ENCODE measurements at places on chromosomes 12 and 14.

DNA sequence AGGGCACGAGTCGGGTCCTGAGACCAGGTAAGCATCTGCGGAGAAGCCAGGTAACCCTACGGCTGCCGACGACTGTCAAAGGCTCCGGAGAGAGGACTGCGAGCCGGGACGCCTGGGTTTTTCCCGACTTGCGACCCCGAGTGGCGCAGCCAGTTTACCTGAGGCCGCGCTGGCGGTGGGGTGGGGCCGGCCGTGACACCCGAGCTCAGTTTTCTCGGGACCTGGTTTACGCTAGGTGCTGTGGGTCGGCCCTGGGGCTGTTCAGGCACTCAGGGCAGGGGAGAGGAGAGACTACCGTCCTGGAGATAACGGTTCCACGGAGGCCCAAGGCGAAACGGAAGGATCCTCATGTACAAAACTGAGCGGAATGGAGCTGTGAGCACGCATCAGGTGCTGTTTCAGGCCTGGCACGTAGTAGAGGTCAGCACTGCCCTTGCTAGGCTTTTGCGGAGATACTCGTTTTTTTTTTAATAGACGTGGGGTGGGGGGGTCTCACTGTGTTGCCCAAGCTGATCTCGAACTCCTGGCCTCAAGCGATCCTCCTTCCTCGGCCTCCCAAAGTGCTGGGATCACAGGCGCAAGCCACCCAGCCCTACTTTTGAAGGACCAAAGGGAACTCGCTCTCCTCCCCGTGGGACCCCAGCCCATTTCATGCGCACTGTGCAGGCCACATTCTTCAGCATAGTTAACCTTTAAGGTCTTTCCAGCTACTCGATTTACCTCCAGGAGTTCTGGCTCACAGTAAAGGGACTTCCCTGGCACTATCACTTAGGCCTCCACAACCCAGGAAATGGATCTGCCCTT lies 471 bp downstream of the MTRFR start:
- no peak for DNase-seq

GRCh38 chr12:123389560-123390351 lies 5.8 kb downstream of the KMT5A start:
- peak; percentile 28 for DNase-seq

- DNase-seq: peak; percentile 40
Measured at GRCh38 chr12:56629459-56630179, 507 bp downstream of the BAZ2A start.

- DNase-seq: no peak
Measured at GRCh38 chr12:103011974-103012763, 54.7 kb downstream of the ASCL1 start.

DNA sequence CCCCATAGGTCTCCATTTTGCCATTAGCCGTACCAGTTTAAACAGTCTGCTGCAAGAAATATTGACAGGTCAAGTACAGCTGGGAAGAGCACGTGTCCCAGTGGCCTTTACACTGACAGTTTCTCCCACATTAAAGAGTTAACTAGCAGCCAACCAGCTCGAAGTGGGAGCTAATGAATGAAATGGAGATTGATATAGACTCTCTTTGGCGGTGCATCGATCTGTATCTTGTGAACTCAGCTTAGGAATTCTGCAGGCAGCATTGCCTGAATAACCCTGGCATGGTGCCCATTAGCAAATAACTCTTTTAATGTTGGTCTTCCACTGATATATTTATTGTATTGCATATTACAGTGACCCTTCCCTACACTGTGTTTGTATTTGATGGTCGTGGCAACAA lies 319.4 kb downstream of the EGLN3 start:
- no peak for DNase-seq

- DNase-seq: no peak
Measured at GRCh38 chr14:50350975-50351374, 38.9 kb downstream of the DMAC2L start.

DNA sequence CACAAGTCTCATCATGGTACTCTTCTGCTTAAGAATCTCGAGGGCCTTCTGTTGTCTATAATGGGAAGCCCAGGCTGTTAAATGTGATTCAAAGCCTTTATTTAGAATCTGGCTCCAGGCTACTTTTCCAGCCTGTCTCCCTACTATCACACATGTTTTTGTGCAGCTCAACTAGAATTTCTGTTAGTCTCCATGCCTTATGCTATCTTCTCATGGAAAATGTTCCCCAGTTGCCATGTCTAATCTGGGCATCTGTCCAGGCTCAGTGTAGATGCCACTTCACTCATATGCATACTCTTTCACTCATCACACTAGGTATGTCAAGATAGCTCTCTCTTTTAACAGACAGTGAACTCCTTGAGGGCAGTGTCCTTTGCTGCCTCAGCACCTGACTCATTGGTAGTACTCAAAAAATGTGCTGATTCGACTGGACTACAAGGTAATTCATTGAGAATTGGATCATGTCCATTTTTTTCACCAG lies 145.3 kb downstream of the TTLL5 start:
- DNase-seq: no peak

DNA sequence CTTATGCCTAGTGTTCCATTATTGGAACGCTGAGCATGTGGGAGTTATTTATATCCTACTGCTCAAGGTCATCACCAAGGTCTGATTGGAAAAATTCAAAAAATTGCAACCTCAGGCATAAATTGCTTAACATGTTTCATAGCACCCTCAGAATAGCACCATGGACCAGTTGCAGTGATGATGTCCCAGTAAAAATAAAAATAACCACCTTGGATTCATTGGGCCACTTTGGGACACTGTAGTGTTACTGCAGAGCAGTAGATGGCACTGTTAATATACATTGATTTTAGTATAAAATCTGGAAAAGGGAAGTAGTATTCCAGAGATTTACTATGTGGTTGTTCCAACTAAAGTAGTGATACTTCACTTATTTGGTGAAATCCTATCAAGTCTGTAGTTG lies 31.0 kb upstream of the PTCSC3 start:
- DNase-seq: no peak

GRCh38 chr12:130813949-130814348 lies 25.1 kb downstream of the STX2 start:
- no peak for DNase-seq

- DNase-seq: no peak
Measured at GRCh38 chr12:109881752-109882151, 1.4 kb upstream of the GLTP start.

GRCh38 chr12:38158428-38159091 lies 158.0 kb upstream of the ALG10B start:
- no peak for DNase-seq

- no peak for DNase-seq
Measured at GRCh38 chr12:24229031-24229700, 279.7 kb upstream of the SOX5 start.

GRCh38 chr14:103943673-103944072 lies 1.3 kb upstream of the RD3L start:
- DNase-seq: no peak

GRCh38 chr14:72495668-72496067 lies 398.2 kb downstream of the DPF3 start:
- no peak for DNase-seq

DNA sequence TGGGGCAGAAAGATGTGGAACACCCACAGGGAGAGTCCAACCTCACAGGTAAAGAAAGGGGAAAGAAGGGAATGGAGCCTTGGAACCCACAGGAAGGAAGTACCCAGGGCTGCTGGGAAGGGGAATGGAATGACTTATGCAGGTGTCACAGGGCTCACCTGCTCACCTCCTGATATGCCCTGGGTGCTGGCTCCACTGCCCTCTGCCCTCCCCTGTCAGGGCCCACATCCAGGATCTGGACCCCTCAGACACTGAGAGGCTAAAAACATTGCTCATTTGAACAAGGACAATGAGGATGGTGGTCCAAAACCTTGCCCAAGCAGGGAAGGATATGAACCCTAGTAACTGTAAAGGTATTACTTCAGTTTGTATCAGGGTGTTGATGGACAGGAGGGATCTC lies 19.3 kb downstream of the ZBTB39 start:
- DNase-seq: no peak

DNA sequence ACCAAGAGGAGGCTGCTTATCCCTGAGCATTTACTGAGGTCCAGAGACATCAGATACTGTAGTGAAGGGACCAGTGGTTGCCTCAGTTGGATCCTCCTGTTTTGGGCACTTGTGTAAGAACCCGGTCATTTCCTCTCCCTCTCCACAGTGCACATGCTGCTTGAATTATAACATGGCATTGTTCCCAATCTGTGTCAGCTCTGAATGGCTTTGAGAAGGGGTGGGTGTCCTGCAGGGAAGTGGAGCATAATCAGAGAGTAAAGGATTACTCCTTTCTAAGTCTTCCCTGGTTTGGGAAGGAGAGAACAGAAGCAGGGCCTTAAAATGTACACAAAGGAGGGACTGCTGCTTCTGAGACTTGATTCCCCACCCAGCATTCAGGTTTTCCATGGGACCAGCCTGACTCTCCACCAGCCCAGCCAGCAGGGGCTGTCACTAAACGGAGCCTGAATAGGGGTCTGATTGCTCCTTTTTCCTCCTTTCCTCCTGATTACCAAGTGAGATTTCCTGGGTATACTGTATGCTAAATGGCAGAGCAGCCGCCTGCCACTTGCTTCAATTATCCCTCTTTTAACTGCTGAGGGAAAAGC lies 78.4 kb downstream of the NRXN3 start:
- DNase-seq: no peak

- no peak for DNase-seq
Measured at GRCh38 chr14:101917413-101918017, 46.9 kb upstream of the DYNC1H1 start.

GRCh38 chr14:30551460-30551859 lies 7.5 kb upstream of the G2E3 start:
- DNase-seq: no peak

DNA sequence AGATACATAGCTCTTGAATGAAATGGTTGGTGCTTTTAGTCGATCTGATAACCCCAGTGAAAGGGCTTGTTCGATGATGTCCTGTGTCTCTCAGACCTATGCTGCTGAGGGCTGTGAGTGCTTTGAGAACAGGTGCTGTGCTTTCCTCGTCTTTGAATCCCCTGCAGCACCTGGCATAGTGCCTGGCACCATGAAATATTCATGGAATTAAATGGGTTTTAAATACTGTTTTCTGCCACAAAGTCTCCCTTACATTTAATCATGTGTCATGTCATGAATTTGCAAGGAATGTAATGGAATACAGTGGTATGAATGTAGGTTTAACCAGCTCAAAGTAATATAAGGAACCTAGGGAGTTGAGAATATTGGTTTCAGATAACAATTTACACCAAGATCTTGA lies 220.5 kb upstream of the PRICKLE1 start:
- DNase-seq: no peak

GRCh38 chr12:110347767-110348166 lies 55.7 kb downstream of the ANAPC7 start:
- DNase-seq: no peak

DNA sequence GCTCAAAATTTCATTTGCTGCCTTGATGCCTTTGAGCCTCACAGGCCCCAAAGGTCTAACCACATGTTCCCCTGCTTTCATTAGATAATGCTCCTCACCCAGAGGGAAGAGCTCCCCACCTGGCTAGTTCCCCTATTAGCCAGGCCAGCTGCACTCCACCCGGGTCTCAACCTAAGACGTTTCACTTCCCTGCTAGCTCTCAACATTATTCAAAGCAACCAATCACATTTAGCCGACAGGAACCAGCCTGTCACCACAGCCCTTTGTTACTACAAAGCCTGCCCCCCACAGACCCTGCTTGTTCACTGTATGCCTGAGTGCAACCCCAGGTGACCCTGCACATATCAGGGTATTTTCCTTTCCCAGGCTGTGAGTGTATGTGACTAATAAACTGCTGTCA lies 78.6 kb downstream of the SLC15A5 start:
- no peak for DNase-seq

GRCh38 chr12:111188436-111188835 lies 180.5 kb downstream of the PHETA1 start:
- no peak for DNase-seq

DNA sequence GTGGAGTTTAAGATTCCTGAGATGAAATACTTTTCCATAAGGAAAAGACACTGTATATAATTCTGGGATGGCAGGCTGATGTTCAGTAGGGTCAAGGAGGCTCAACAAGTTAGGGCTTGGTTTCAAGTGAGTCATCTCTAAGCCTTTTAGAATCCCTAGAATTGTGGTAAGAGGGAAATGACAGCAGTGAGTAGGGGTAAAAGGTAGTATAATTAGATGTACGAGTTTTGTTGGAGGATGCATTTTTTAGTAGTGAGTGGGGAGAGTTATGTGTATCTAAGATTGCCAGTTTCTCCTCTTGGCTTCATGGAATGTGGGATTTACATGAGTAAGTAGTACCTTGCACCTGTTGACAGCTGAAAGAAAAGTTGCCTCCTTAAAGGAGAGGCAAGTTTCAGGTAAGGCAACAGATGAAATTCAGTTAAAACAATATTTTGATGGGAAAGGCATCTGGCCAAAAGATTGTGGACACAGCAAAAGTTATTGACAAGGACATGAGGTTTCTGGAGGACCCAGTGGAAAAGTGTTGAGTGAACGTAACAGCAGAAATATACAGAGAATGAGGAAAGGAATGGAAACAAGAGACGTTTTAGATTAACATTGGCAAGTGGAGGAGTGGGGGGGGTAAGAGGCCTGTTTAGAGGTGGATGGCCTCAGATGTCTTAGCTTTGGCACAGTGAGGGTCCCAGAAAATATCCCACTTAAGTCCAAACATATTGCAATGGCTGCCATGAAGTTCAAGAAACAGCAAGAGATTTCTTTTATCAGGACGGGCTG lies 21.8 kb downstream of the LMO3 start:
- no peak for DNase-seq

DNA sequence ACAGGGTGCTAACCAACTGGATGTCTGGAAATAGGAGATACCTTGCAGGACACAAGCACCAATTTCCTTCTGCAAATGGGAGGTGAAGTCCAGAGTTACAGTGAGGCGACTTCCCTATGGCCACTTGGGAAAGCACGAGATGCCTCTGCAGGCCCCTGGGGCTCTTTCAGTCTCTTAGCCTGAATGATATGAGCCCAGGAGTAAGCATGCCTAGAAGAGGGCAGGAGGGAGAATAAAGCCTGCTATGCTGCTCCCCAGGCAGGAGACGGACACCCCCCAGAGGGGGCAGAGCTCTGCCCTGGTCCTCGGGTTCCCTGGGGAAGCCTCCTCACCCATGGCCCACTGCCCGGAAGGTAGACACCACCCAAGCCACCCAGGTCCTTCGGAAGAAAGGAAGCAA lies 105.1 kb downstream of the GCH1 start:
- no peak for DNase-seq
